ENCODE measurements at places on chromosomes 5 and 9. TPM values are rescaled to one million over a fixed set of nuclear protein-coding genes. Genes with fewer than 3 reads are reported as not detected.

The CCDC192 gene
- not detected for total RNA-seq

The C9 gene
- total RNA-seq: not detected

The VCAN gene
- 21.2 TPM for total RNA-seq

The OR1Q1 gene
- total RNA-seq: not detected

DNA sequence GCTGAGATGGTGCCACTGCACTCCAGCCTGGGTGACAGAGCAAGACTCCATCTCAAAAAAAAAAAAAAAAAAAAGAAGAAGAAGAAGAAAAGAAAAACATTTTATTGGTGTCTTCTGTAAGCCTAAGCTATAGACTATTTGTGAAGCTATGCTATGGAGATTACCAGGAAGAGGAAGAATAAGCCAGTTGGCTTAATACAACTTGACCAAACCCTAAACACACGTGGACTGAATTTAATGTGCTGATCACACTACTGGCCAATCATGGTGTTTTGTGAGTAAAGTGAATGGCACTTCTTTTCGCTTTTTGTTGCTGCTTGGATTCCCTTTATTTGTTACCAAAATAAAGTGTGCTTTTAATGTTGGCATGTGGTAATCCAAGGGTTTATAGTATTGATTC is 49.9 kb downstream of the GGTA1 start:
- peaks cover 31% of the 10 kb centered on the region for H3K4me1 ChIP-seq
- H3K27ac ChIP-seq: no peak overlapping the region
- H3K27me3 ChIP-seq: no peaks in the 10 kb centered on the region
- DNase-seq: no peak

DNA sequence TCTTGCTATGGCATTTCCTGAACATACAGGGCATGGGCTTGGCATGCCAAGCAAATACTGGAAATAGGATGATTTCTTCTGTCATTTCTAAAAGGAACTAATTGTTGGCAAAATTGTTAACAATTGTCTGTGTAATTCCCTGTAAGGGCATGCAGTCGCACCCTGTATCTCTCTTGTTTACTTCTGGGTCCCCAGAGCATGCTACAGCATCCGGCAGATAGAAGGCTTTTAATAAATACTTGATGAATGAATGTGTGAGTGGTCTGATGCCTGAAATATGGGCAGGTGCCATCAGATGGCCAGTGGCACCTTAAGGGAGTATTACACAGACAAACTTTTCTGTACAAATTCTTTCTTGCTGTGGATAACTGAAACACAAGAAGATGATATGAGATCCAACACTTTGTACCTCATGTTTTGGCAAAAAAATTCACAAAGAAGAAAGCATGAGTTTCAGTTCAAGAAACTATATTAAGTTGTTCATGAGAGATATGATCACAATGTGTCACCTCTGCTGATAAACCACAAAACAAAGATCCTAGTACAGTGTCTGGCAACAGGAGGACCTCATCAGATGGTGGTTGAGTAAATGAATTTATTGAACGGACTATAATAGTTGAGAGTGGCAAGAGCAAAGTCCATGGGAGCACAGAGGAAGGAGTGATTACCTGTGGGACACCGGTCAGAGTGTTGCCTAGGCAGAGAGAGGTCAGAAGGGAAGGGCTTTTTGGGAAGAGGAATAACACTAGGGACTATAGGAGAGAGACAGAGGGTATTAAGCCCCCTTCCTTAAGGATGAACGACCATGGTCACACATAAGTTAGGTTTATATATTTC is 194.2 kb downstream of the ATP10B start:
- no peaks in the 10 kb centered on the region for H3K4me1 ChIP-seq
- H3K36me3 ChIP-seq: no peaks in the 10 kb centered on the region
- no peak overlapping the region for H3K27ac ChIP-seq
- no peaks in the 10 kb centered on the region for H3K27me3 ChIP-seq
- no peak for DNase-seq
- H3K4me3 ChIP-seq: no peak overlapping the region

DNA sequence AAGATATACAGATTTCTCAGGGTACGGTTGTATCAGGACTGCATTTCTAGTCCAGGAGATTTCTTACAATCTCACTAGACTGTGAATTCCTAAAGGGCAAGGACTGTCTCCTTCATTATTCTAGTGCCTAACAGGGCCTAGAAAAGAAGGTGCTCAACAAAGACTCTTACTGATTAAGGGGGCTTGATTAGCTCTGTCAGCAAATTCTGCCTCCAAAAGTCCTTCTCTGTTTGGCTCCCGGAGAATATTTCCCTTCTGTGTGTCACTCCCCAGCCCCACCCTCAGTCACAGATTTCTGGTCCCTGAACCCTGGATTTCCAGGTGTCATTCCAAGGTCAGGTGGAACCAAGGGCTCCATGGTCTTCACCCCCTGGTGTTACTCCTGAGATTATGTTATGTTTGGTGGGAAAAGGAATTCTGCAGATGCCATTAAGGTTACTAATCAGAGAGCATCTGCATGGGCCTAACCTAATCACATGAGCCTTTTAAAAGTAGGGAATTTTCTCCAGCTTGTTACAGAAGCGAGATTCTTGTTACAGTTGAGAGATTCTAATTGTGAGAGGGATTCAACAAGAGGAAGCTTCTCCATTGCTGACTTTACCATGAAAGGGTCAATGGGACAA is 167.7 kb upstream of the LHFPL2 start:
- no peak for DNase-seq
- no peak overlapping the region for H3K4me3 ChIP-seq
- H3K4me1 ChIP-seq: no peaks in the 10 kb centered on the region
- H3K27ac ChIP-seq: no peak overlapping the region
- no peaks in the 10 kb centered on the region for H3K36me3 ChIP-seq

GRCh38 chr5:66134407-66134861 is 9.7 kb upstream of the SREK1 start:
- no peak overlapping the region for H3K4me3 ChIP-seq
- H3K36me3 ChIP-seq: no peaks in the 10 kb centered on the region
- H3K27me3 ChIP-seq: no peaks in the 10 kb centered on the region
- H3K27ac ChIP-seq: no peak overlapping the region
- no peaks in the 10 kb centered on the region for H3K4me1 ChIP-seq

GRCh38 chr9:110334183-110334582 is 3.5 kb downstream of the TXNDC8 start:
- H3K27ac ChIP-seq: no peak overlapping the region
- H3K36me3 ChIP-seq: no peaks in the 10 kb centered on the region
- H3K4me1 ChIP-seq: no peaks in the 10 kb centered on the region
- H3K27me3 ChIP-seq: no peaks in the 10 kb centered on the region
- H3K4me3 ChIP-seq: no peak overlapping the region
- no peak for DNase-seq
